Stimulated activated CD4-positive, alpha-beta T cell treated with anti-CD3 and anti-CD28 coated beads, Interleukin-4, amount 100 ng/mL, for 24 hours (primary cell): ENCODE measurements at places on chromosomes 11 and 22.

- DNase-seq, result no peak
These were observed 11.3 kb downstream of the MCAT start for GRCh38 chr22:43131773-43132501.

DNA sequence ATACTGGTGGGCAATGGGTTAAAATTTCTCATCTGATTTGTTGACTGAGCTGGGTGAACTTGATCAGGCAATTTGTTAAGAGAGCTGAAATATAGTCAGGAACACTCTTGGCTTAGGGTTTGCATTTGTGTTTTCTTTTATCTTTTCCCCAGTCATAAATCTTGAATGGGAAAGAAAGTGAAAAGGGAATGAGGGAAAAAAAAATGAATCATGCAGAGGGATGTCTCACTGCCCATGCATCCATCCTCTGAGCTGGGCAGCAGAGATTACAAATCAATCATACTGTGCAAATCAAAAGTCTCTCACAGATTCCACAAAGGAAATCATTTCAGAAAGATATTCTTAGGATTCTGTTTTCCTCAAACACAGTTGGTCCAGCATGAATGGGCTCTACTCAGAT lies 174.2 kb upstream of the MPPED2 start:
- no peak for DNase-seq

DNA sequence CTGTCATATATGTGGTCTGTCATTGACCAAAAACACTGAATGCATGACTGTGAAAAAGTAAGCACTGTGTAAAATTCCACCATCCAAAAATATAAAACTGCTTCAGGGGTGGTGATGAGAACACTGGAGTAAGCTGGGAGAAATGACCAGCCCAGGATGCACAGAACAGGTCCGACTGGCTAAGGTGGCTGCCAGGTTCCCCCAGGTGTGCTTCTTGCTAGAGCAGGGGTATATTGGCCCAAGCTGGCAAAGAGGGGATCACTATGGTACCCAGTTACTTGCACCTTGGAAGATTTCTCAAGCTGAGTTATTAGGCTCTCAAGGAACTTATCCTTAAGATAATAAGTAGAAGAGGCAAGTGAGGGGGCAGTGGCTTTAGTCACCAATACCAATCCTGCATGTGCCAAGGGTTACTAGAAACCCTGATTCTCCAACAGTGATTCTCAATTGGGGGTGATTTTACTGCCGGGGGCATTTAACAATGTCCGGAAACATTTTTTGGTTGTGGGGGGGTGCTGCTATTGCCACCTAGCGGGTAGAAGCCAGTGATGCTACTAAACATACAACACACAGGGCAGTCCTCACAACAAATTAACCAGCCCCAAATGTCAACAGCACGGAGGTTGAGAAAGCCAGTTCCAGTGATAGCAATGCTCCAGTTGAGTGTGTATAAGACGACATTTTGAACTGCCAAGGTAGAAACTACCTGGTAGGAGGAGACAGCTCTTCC lies 15.7 kb downstream of the SNU13 start:
- DNase-seq, result no peak

DNA sequence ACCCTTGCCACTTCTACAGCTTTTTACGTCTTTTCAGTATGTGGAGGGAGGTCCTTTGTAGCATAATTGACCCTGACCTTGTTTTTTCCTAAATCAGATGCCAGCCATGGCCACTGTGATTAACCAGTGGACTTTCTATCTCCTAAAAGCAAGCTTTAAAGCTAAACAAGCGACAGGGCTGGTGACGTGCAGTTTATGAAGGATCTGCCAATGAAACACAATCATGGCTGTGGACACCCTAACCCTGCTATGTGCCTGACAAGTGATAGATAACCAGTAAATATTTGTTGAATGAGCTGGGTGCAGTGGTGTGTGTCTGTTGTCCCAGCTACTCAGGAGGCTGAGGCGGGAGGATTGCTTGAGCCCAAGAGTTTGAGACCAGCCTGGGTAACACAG lies 64.2 kb downstream of the LIF start:
- no peak for DNase-seq

DNA sequence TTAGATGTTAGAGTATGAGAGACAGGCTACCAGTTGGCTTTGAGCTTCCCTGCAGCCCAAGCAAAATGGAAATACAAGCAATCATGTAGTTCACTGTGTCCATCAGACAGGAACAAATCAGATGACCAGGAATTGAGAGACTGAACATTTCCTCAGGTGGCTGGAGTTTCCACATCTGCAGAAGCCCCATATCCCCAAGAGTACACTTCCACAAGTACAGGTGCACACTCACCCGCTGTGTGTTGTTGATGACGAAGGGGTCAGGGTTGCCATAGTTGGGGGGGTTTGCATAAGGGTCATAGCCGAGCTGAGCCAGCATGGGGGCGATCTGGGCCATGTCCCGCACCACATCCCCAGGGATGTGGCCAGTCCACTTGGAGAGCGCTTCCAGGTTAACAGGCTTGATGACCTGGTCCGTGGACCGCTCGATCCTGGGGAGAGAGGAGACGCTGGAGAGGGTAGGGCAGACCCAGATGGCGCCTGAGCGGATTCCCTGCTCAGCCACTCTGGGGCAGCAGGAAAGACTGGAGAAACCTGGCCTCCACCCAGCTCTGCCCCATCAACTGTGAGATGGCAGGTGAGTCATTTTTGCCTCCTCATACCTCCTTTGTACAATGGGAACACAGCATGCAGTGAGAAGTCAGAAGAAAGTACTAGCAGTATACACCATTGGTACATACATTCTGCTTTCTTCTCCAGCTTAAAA lies 23.9 kb upstream of the TFIP11 start:
- no peak for DNase-seq

DNA sequence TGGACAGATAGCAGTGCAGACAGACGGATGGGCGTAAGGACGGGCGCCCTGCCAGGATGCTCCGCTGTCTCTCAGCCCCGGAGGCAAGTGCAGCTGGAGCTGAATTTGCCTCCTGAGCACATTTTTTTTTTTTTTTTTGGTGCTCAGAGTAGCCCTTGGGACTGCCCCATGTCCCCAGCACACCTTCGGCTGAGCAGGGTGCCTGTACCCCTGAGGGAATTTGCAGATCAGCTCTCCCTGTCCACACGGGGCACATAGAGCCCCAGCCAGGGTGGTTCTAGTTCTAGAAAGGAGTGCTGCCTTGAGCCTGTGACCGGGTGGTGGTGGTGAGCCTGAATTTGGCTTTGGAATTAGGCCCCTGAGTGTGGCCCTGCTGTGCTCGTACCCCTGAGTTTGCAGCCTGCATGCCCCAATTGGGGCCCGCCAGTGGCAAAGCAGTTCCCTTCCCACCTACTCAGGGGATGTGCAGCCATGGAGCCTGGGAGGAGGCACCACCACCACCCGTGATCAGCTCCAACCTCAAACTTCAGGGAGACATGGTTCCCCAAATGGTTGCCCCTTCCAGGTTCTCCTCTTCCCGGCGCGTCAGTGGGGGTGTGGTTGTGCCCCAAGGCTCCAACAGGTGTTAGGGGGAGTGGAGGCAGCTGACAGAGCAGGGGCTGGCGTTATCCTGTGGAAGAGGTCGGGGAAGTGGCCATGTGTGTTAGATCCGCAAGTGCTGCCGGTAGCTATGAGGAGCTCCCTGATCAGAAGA lies 1232.7 kb downstream of the BRD1 start:
- no peak for DNase-seq

GRCh38 chr22:43186272-43187170 lies at the start of gene TTLL12:
TTLL12 (minus strand) TSS chr22:43187134; CDS start chr22:43187069, 65 bp downstream.
- peak; percentile 58 for DNase-seq

DNA sequence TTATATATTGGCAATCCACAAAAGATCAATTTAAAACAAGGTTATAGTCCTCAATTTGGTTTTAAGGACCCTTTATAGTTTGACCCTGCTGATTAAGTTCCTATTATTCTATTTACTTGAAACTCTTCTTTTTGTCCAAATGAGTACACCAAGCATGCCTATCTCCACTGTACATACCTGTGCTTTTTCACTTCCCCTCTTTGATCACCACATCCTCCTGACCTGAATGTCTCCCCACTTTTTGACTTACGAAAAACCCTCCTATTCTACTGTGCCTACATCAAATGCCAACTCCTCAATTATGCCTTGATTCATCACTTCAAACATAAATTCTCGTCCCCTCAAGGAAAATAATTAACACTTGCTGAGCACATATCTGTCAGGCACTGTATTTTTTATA lies 113.5 kb downstream of the SOX6 start:
- no peak for DNase-seq

DNA sequence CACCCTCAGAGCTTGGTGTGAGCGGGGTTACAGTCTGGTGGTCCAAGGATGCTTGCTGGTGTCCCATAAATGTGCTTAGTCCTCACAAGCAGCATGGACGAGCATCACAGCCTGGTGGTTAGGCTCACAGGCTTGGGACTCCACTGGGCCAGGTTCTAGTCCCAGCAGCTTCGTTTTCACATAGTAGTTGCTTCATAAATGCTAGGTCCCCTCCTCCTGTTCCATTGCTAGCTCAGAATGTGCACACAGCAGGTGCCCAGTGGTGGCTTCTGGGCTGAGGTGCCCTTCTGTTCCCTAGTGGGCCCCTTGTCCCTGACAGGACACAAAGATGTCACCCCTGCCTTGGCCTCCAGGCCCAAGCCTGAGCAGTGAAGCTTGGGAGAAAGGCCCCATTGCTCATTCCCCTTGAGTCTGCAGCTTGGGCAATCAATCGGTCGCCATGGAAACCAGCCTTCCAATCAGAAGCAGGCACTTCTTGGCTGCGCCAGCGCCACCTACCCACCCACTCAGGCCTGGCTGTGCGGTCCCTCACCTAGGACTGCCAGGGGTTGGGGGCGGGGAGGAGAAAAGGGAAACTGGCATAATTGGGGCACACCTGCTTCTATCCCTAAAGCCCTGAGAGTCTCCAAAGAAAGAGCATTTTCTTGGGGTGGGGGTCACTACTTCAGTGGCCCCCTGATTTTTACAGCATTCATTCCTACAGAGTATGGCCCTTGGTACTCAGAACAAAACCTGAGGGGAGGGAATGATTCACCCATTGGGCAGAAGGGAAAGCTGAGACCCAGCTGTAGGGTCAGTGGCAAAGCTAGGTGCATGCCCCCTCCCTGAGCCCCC lies 48.1 kb downstream of the CYTH4 start:
- peak; percentile 44 for DNase-seq

DNA sequence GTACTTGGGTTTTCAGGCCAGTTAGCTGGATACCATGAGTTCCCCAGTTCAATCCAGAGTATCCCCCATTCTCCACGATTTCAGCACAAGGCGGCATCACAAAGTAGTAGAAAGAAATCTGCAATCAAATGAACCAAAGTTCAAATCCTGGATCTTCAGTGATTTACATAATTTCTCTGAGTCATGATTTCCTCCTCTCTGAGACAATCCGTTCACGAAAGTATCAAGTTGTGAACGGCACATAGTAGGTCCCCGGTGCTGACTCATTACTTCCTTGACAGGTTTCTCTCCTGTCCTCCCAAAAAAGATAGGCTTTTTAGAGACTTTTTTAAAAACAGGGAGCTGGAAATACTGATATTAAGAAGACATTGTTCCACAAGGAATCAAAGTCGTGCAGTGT lies 69.1 kb upstream of the AKIP1 start:
- no peak for DNase-seq

GRCh38 chr22:42993651-42994275 lies 21.2 kb downstream of the PACSIN2 start:
- DNase-seq, result no peak

DNA sequence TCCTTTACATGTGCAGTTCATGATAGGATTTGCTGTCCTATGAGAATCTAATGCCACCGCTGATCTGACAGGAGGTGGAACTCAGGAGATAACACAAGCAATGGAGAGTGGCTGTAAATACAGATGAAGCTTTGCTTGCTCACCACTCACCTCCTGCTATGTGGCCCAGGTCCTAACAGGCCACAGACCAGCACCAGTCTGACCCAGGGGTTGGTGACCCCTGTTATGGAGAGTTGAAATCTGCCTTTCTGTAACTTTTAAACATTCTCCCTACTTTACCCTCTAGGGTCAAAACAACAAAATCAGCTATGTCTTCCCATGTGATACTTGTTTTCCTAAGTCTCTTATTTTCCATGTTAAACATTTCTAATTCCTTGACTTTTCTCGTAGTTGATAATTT lies 48.7 kb upstream of the BARX2 start:
- no peak for DNase-seq

DNA sequence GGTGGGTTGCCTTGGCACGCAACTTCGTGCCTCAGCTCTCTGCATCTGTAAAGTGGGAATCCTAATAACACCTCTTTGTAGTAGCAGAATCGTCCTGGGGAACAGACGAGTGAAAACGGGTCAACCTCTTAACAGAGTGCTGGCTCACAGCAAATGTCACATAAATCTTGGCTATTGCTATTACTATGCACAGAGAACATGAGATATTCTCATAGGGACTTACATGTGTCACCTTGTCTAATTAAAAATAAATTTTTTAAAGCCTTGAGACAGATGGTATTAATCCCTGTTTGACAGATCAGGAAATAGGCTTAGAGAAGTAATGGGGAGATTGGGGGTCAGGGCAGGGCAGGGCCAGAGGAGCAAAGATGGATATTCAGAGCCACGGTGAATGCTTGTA lies 44.3 kb upstream of the IGSF9B start:
- no peak for DNase-seq

DNA sequence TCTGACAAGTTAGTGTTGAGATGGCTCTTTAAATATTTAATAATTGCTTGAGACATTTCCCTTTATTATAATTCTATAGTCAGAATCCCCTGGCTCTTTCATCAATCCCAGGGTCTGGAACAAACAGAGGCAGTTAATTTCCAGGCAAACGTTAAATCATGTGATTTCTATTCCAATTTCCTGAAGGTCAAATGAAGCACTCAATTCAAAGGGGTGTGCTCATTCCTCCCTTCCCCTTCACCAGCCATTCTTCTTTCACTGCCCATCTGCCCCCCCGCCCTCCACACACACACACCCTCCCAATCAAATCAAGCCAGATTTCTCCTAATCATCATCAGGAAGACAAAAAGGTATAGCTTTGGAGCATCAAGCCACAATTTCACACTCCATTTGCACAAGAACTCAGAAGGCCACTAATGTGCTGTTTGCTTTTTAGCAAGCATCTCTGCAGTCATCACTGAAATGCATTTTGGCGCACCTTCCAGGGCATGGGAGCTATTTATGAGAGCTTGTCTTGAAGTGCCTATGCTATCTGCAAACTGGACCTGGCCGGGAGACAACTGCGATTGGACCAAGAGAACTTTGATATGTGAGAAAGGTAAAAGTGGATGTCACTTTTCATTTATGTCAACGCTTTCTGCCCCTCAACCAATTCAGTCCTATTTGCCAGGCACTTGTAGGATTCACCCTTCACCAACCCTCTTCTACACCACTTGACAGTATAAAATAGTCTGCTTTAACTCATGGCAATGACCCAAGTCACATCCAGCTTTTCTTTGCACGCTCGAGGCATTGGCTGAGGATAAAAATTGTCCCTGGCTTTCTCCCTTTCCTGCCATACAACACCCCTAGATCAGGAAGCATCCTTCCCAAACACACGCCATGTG lies 315.1 kb upstream of the API5 start:
- DNase-seq, result no peak

GRCh38 chr11:101053492-101053891 lies 76.1 kb downstream of the PGR start:
- no peak for DNase-seq

GRCh38 chr11:41256041-41256440 lies 203.4 kb downstream of the LRRC4C start:
- DNase-seq, result no peak

GRCh38 chr11:64906314-64906635 lies 10.7 kb downstream of the ATG2A start:
- DNase-seq, result no peak

GRCh38 chr22:50660306-50660705 lies 12.3 kb upstream of the SHANK3 start:
- no peak for DNase-seq
